CD8-positive, alpha-beta memory T cell (primary cell): ENCODE measurements at places on chromosomes 3 and 15. TPM values are rescaled to one million over a fixed set of nuclear protein-coding genes. Genes with fewer than 3 reads are reported as not detected.

The GP9 gene
- not detected for total RNA-seq

GRCh38 chr15:77083381-77084160 is 12.7 kb upstream of the TSPAN3 start:
- DNase-seq: peak; percentile 64

The GOLGA8S gene
- total RNA-seq: not detected

DNA sequence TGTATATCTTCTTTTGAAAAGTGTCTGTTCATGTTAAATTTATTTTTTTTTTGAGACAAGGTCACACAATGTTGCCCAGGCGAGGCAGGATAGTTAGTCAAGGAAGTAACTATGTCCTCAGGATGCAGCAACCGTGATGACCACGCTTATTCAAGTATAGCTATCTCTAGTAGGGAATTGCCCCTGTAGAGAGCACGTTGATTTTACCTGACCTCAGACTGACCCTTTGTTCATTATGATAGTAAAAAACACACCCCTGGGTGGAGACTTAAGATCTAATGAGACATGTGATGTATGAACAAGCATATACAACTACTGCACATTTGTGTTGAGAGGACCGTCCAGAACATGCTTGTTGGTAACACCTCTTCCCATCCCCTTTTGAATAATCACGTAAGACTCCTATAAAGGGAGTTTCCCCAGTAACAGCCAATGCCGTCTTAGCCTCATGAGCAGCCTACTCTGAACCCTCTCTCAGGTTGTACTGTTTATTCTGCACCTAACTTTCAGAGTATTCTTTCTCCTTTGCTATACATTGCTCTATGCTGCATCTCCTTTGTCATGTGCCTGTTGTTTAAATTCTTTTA is 32.9 kb downstream of the ZNF621 start:
- no peak for DNase-seq

GRCh38 chr3:55165278-55165677 is 237.4 kb upstream of the LRTM1 start:
- DNase-seq: no peak

The IL17RD gene
- 0.04 TPM for total RNA-seq

DNA sequence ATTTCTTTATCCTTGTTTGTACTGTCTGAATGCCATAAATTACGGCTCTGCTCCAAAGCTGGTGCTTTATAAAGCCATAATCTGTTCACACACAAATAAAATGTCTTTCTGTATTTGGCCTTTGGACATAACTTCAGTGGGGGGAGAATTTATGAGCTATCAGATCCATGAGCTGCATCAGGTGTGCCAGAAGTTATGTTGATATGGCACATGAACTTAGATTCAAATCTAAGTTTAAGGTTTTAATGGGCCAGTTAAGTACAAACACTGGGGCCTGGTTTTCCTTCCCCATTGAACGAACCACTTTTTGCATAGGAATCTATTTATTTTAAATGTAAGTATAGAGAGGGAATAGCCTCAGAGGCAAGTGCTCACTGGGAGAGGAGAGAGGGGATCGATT is 239.9 kb downstream of the NFKBIZ start:
- no peak for DNase-seq

The HEG1 gene
- 20.9 TPM for total RNA-seq

DNA sequence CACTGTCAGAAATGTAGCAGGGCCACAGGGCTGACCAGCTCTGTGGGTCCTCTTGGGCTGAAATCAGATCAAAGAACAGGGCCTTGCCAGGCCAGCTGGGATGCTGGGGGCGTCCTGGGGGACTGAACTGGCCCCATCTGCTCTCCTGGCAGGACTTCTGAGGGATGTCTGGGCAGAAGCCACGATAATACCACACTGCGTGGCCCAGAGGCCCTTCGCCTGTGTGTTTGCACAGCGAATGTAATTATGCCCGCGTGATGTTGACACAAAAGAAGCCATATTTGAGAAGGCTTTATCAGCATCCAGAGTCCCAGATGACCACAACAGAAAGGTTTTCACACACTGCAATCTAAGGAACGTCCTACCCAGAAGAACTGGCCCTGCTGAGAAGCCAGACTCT is 174.0 kb downstream of the RAB11A start:
- DNase-seq: no peak

DNA sequence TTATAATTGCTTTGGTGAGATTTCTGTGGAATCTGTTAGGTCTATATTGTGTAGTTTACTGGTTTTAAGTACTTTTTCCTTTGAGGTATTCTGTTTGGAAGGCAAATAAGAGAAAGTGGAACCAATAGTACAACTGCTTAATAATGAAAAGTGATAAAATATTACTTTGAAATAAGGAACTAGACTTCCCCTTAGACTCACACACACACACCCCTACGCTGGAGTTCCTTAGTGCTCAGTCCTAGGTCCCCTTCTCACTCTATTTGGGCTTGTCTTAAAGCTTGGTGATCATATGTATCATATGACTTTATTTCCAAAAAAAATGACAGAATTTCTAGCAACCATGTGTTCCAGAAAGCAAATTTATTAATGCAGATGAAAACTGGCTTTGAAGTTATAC is 494.0 kb upstream of the TGFBR2 start:
- no peak for DNase-seq

The DLG1 gene
- total RNA-seq: 51.2 TPM

The ERICH6 gene
- total RNA-seq: not detected

DNA sequence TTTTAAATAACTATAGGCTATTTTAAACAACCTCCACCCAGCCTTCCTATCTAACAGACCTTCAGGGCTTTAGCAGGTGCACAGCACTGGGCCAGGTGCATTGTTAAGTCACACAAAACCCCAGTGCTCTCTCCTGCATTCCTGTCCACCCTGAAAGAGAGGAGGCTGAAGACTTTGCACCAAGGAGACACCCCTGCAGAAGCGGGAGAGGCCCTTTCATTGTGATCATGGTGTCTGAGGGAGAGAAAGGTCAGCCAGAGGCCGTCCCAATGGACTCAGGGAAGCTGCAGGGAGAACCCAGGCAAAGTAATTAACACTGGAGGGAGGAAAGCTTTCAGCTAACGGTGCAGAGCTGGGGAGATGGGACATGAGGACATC is 5.2 kb downstream of the LRIG1 start:
- DNase-seq: no peak

DNA sequence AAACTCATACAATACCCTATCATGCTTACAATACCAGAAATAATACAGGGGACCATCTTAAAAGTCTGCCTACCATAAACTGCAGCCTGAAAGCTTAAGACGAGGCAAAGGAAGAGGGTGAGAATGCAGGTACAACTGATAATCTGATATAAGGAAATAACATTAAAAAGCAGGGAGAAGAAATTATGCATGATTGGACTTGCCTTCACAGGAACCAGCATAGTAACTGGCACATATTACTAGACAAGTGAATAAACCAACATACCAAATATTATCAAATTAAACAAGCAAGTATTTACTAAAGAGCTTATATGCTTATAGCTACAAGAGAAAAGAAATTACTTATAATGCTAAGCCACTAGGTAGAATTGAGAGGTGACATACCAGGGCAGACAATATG is 18.7 kb downstream of the ANKRD28 start:
- DNase-seq: no peak

DNA sequence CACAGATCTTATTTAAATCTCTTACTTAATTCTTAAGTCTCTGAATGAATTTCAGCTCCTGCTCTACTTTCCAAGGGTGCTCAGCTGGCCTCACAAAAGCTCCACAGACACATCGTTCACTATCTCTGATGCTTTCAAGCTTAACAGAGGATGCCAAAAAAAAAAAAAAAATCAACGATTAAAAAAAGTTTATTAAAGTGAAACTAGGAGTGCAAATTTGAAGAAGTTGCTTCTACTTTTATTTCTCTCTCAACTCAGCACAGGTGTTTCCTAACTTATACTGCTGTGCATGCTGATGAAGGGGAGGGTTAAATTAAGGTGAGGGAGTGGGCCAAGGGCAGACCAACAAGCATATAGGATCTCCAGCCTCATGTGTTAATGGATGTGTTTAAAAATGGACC is 157.2 kb downstream of the TIGIT start:
- DNase-seq: no peak

GRCh38 chr15:25860885-25861866 is 2.0 kb downstream of the ATP10A start:
- DNase-seq: peak; percentile 47

DNA sequence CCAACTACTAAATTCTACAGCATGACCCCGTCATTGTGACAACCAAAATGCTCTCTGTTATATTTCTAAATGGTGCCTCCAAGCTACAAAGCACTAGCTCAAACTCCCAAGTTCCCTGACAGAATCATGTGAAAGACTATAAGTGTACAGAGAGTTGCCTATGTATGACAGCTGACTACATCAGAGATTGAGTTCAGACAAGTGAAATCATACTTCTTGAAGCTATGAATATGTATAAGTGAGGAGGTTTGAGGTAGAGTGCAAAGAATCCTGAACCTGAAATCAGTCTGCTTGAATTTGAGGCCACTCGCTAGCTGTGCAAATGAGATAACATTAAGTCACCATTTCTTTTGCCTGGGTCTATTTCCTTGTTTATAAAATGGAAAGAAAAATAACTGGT is 63.9 kb upstream of the TP63 start:
- DNase-seq: no peak

The PRSS50 gene
- total RNA-seq: not detected

The ACOX2 gene
- not detected for total RNA-seq

The ZBTB20 gene
- total RNA-seq: 6.5 TPM

The OSBPL10 gene
- total RNA-seq: 3.0 TPM

DNA sequence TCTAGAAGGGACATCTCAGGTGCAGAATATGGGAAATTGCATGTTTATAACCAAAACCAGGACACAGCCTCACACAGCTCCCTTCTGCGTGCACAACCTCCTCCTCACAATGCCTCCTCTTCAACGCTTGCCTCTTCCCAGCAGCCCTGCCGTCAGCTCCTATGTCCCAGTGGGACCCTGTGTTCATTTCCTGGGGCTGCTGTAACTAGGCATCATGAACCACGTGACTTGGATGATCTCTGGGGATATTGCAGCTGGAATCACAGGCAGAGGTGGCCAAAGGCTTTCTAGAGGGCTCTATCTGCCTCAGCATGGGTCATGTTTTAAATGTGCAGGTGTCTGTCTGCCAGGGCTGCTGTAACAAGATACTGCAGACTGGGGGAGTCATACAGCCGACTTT is 375.3 kb downstream of the OCA2 start:
- no peak for DNase-seq

GRCh38 chr3:142445816-142446254 is 2.0 kb downstream of the XRN1 start:
- DNase-seq: no peak

The EFL1 gene
- 22.2 TPM for total RNA-seq

DNA sequence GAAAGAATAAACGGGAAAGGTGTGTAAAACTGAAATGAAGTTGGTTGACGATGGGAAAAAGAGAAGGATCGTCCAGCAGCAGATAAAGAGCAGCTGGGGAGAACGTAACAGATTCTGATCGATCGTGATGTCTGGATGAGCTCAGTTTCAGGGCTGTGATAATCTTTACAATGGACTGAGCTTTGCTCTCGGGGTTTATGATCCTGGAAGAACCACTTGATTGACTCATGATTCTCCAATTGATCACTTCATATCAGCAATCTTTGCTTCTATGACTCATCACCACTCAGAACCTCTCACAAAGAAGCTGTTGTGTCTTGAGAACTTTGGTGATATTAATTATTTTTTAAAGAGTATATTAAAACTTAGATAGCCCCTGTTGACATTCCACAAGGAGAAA is 690.7 kb downstream of the TUSC7 start:
- DNase-seq: no peak

GRCh38 chr15:78866803-78867202 is 5.9 kb upstream of the MORF4L1 start:
- no peak for DNase-seq

DNA sequence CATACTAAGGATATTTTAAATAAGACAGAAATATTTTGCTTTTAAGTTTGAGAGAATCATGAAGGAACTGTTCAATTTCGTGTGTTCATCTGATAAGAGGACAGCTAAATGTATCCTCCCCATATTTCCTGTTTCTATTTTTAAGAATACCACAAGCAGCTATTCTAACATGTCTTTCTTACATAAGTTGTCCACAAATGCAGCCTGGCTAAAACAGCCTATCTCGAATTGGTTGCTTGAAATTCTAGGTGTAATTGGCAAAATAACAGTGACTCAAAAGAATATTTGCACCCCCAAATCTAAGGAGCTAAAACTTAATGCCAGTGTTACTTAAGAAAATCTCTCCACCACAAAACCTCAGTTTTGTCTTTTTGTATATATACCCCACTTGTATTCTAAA is 35.0 kb downstream of the BTLA start:
- peak; percentile 33 for DNase-seq

The GADL1 gene
- total RNA-seq: not detected
